ENCODE measurements at places on chromosomes 2 and 18. TPM values are rescaled to one million over a fixed set of nuclear protein-coding genes. Genes with fewer than 3 reads are reported as not detected.
A peak's percentile ranks its signal among the peaks of the same experiment; 100 is the strongest.

DSC2 gene
- total RNA-seq: 113 TPM

RGPD4 gene
- not detected for total RNA-seq

ABCB11 gene
- total RNA-seq: 18.4 TPM

CRYBA2 gene
- not detected for total RNA-seq

DNA sequence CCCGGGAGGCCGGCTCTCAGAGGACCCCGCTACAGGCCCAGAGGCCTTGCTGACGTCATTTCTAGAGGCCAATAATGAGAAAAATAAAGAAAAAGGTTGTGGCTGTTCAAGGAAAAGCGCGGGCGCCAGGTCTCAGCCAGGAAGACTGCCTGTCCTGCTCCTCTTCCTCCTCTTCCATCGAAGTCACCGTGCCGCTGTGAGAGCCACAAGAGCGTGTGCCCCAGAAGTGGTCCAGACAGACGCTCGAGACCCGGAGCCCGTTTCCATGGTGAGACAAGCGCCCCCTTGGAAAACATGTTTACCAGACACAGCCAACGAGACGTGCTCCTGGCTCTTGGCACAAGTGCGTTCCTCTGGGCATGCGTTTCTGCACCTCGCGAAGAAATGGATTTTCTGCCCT, 210.5 kb downstream of the HDAC4 start:
- no peak for DNase-seq

DNA sequence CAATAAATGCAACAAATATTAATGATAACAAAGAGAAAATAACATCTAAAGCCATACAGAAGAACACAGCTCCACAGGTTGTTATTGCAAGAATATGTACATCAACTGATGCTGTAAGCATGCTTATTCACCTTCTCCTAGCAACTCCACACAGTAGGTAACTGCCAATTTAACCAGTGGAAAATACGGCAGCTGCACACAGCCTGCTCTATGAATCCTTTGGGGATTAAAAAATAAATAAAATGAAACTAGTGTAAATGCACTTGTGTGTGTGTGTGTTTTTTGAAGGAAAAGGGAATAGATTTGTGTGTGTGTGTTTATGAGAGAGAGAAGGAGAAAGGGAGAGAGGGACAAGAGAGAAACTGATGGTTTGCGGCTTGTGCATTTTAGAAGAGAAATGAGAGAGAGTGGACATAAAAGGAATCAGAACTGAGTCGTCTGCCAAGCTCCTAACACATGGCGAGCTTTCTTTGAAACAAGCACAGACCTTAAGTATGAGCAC, 96.2 kb upstream of the PDE1A start:
- no peaks in the 10 kb centered on the region for H3K36me3 ChIP-seq
- H3K4me1 ChIP-seq: peaks cover 4% of the 10 kb centered on the region
- no peaks in the 10 kb centered on the region for H3K27me3 ChIP-seq

- DNase-seq: no peak
- H3K4me3 ChIP-seq: peak overlapping the region; percentile 84
- H3K36me3 ChIP-seq: no peaks in the 10 kb centered on the region
- peak overlapping the region; percentile 89 for H3K27ac ChIP-seq
- H3K4me1 ChIP-seq: peaks cover 7% of the 10 kb centered on the region
Observed at GRCh38 chr2:174247474-174248186, 702 bp downstream of the OLA1 start.

DNA sequence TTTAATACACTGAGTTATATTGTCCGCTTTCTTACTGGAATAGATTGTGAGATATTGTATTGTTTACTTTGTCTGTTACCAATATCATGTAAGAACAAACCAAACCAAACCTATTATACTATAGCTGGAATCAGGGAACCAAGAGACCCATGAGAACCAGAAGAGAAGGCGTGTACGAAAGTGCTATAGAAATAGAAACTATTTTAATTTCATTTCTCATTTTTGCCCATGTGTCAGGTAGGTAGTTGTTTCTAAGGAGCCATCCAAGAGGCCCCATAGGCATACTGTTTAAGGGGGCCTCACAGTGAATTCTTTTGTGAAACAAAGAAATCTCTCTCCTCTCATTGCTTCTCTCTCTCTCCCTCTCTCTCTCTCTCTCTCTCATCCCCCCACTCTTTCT, 363.6 kb downstream of the RNF144A start:
- H3K27ac ChIP-seq: no peak overlapping the region
- no peaks in the 10 kb centered on the region for H3K4me1 ChIP-seq
- no peak for DNase-seq

DNA sequence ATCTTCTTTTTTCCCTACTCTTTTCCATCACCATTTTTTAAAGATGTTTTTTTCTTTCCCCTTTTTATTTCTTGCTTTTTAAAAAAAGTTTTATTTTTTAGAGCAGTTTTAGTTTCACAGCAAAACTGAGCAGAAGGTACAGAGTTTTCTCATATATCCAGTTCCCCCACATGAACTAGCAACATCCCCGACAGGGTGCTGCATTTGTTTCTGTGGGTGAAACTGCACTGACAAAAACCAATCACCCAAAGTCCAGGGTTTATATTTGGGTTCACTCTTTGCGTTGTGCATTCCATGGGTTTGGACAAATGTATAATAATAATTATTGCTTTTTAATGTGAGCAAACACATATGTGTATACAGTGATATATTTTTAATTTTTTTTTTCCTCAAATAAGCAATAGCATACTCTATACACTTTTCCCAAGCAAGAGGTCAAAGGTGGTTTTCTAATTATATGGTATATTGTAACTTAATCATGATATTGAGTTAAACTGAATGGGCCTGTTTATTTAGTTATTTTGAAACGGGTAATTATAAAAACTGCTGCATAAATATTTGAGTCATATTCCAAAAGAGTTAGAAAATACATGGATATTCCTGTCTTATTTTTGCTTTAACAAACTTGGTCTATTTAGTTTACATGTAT, 50.3 kb downstream of the NCK2 start:
- DNase-seq: no peak
- no peaks in the 10 kb centered on the region for H3K27me3 ChIP-seq
- no peak overlapping the region for H3K4me3 ChIP-seq
- H3K36me3 ChIP-seq: no peaks in the 10 kb centered on the region
- H3K4me1 ChIP-seq: peaks cover 55% of the 10 kb centered on the region

GRCh38 chr2:33034784-33035183, 88.0 kb downstream of the LTBP1 start:
- H3K4me1 ChIP-seq: no peaks in the 10 kb centered on the region
- DNase-seq: no peak
- no peaks in the 10 kb centered on the region for H3K27me3 ChIP-seq

DNA sequence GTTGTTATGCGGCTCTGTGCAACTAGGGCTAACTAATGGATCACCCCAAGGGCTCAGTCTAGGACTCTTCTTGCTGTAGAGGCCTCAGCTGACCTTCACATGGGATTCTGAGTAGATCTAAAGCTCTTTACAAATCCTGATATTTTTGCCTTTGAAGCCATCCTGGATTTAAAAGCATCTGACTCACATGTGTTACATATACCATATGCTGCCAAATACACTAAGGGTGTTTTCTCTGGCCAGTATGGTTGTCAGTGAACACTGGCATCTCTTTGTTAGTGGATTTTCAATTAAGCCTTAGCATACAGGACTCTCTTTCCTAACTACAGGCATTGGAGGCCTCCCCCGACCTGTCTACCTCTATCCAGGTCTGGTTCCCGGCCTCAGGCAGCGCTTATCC, 992.8 kb upstream of the FANCL start:
- H3K4me3 ChIP-seq: no peak overlapping the region
- H3K4me1 ChIP-seq: no peaks in the 10 kb centered on the region
- no peak overlapping the region for H3K27ac ChIP-seq
- no peaks in the 10 kb centered on the region for H3K27me3 ChIP-seq
- no peak for DNase-seq

DNA sequence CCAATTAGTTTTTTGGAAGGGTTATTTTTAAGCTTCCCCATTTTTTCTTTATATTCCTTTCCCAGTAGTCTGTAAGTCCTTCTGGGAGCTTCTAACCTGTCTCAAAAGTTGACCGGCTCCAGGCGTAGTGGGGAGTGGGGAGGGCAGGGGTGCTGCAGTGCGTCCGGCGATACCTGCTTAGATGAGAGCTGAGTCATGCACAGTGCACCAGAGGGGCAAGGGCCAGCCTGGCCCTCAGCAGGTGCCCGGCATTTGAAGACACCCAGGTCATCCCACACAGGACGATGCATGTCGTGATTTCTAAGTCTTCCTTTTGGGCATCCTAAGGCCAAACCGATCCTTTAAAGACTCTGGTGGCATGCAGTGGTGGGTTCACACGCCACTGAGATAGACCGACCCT, 73.4 kb downstream of the TPO start:
- H3K27me3 ChIP-seq: no peaks in the 10 kb centered on the region
- no peak for DNase-seq
- no peak overlapping the region for H3K27ac ChIP-seq
- no peaks in the 10 kb centered on the region for H3K4me1 ChIP-seq
- no peak overlapping the region for H3K4me3 ChIP-seq
- no peaks in the 10 kb centered on the region for H3K36me3 ChIP-seq

DNA sequence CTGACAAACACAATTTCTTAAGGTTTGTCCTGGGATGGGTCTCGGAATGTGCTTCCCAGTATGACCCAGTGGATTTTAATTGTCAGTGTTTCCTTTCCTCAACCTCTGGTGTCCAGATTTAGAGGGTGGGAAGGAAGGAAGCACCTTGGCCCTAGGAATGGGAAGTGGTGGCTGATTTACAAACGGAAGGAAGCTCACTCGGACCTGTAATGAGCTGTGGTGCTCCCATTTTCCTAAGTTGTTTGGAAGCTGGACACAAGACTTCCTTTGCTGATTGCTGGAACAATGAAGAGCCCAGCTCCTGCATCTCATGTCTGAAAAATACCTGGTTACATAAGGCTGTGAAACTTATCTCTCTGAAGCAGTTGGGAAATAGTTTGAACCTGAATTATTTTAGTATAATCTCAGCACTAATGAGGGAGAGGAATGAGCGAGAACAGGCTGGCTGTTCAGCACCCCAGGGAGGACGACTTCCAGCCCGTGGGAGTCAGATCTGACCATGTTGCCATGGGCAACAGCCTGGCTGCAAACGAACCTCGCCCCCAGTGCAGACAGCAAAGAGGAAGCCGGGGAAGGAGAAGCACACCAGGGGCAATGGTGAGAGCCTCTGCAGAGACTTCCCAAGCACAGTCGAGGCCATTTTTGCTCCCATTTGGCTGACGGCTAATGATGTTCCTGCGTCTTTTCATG, 74.4 kb upstream of the ASB18 start:
- no peaks in the 10 kb centered on the region for H3K27me3 ChIP-seq
- DNase-seq: no peak
- H3K36me3 ChIP-seq: no peaks in the 10 kb centered on the region
- no peak overlapping the region for H3K4me3 ChIP-seq

GRCh38 chr2:66442516-66443185, 7.7 kb downstream of the MEIS1 start:
- H3K27me3 ChIP-seq: peaks cover 62% of the 10 kb centered on the region
- H3K36me3 ChIP-seq: no peaks in the 10 kb centered on the region
- peak overlapping the region; percentile 91 for H3K27ac ChIP-seq
- H3K4me1 ChIP-seq: no peaks in the 10 kb centered on the region

Data from transverse colon (tissue), 4 donors.